ENCODE measurements at places on chromosomes 5 and 9.

DNA sequence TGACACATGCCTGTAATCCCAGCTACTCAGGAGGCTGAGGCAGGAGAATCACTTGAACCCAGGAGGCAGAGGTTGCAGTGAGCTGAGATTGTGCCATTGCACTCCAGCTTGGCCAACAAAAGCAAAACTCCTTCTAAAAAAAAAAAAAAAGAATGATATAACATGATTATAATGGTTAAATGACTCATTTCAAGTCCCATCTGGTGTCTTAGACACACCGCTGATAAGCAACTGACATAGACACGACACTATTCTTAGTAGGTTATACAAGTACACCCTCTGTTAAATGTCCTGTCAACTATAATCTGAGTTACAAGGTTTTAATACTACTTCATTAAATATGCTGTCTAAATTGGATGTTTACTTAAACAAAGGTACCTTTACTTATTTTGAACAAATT lies 405.3 kb upstream of the CLINT1 start:
- no peak for DNase-seq

DNA sequence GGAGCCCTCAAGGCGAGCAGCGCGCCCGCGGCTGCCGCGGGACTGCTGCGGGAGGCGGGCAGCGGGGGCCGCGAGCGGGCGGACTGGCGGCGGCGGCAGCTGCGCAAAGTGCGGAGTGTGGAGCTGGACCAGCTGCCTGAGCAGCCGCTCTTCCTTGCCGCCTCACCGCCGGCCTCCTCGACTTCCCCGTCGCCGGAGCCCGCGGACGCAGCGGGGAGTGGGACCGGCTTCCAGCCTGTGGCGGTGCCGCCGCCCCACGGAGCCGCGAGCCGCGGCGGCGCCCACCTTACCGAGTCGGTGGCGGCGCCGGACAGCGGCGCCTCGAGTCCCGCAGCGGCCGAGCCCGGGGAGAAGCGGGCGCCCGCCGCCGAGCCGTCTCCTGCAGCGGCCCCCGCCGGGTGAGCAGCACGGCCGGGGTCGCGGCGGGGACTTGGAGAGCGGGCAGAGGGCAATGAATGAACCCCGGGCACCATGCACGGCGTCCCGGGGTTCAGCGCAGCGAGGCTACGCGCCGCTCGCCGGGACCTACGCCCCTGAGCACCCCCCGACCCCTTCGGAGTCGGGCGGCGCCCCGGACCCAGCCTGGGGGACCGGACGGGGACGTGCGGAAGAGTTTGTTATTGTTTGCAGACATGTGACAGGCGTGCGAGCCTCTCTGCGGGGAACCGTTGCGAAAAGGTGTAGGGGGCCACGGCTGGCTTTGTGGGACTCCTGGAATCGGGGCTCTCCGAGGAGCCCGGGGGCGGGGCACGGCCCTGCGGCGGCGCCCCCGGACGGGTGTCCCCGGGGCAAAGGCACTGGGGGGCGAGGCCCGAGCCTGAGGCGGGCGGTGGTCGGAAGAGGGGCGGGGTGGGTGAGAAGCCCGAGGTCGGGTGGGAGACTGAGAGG lies 553 bp downstream of the MAP3K1 start:
- DNase-seq, result no peak

GRCh38 chr9:137178201-137178938 lies 6.5 kb upstream of the TMEM210 start:
- no peak for DNase-seq

DNA sequence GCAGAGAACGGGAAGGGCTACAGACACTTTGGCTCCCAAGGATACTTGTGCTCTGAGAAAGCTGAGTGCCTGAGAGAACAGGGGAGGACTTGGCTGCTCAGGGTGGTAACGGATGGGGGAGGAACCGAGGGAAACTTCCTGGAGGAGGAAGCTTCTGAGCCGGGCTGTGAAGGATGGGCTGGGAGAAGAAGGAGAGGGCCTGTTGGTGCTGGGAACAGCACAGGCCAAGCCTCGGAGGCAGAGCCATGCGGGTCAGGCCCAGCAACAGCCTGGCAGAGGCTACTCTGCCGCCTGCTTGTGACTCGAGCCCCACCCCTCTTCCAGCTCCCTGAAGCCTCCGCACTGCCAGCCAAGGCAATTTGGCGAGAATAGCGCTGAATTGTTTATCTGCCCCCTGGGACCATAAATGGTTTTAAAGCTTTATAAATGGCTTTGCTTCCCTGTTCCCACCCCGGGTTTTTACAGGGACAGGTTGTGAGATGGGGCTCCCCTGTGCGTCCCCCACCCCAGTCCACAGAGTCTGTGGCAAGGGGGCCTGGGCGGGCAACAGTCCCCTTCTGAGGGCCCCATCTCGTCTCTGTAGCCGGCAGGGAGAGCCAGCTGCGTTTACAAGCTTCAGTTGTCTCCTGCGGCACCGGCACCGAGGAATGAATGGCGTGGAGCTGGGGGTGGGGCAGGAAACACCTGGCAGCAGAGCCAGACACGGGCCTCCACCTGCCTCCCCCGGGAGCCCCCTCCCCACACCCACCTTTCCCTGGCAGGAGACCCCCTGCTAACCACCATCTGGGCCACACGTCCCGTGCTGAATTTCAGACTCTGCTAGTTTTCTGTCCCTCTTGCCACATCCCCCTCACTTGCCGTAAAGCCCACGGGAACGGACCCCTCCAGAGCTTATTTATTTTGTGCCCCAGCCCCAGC lies 24.4 kb downstream of the FAM163B start:
- no peak for DNase-seq

GRCh38 chr5:110105692-110106091 lies 416.0 kb downstream of the MAN2A1 start:
- DNase-seq, result no peak
